Upper lobe of right lung (tissue), 1 donor: ENCODE measurements at places on chromosomes 16 and 17.

GRCh38 chr17:78925234-78925633 is at the start of gene TIMP2:
Gene TIMP2 (minus strand): TSS chr17:78925387. CDS start chr17:78925088, 299 bp downstream.
- DNase-seq = peak; percentile 94

DNA sequence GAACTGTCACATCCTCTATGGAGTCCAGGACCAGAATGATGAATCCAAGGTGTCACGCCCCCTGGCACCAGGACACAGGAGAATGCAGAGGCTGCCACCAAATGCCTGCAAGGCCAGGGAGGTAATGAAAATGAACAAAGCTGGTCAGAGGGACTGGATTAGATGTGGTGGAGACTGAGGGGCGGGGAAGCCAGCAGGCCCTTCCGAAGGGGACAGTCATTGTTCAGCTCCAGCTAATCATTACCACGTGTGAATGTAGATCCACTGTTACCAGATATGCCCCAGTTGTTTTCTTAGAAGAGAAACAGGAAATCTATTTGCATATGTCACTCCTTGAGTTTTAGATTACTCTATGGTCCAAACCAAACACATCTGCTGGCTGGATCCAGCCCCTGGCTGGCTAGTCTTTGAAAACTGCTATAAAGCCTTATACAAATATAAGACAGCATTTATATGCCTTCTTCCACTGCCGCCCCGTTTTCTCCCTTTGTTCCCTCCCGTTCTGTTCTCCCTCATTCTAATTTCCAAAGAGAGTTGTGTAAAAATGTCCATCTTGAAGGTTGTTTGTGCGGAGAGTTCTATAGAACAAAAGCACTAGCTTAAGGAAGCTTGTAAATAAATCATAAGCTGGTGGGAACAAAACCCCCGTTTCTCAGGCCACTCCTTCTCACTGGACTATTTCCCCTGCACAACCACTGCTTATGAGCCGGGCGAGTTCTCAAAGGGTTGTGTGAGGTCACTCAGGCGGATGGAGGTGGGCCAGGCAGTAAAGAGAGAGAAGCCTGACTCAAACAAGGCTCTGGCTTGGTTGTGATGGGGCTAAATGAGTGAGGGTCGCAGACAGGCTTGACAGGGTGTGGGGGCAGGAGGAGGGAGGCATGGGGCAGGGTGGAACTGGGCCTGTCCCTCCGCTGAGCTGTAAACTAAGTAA is 14.2 kb downstream of the CRYM start:
- no peak for DNase-seq

- no peak for DNase-seq
Observed at GRCh38 chr17:68457168-68457538, at the start of gene WIPI1. Gene WIPI1 (minus strand): TSS chr17:68457496. CDS start chr17:68457421, 75 bp downstream.

- no peak for DNase-seq
Observed at GRCh38 chr17:45410144-45411091, 22.3 kb downstream of the ARHGAP27 start.

- no peak for DNase-seq
Observed at GRCh38 chr16:14522671-14523070, 107.4 kb downstream of the PARN start.

DNA sequence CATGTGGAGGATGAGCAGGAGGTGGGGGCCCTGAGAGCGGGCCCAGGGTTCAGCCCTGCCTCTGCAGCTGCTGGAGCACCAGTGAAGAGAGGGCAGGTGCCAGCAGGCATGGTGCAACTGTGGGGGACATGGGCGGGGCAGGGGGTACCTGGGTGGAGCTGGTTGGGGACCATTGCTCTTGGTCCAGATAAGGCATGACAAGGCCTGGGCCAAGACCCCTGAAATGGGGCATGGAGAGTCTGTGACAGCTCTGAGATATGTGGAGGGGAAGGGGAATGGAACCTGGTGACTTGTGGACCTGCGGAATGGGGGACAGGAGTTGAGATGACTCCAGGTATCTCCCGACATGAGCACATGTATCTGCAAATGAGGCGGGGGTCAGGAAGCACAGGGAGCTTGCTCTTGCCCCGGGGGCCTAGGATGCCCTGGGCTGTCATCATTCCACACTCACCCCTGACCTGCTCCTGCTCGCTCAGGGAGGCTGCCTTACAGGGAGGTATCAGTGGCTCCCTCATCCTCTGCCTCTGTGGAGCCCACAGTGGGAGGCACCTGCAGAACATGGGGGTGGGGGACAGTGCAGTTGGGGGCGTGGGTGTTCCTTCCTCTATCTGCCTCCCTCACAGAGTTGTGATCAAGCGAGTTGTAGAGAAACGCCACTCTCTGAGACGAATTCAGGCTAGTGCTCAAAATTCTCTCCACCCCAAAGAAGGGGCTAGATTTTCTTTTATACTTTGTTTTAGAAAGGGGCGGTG is 40.2 kb downstream of the TMEM235 start:
- DNase-seq = no peak

- no peak for DNase-seq
Observed at GRCh38 chr16:87150262-87150661, 166.9 kb downstream of the C16orf95 start.

DNA sequence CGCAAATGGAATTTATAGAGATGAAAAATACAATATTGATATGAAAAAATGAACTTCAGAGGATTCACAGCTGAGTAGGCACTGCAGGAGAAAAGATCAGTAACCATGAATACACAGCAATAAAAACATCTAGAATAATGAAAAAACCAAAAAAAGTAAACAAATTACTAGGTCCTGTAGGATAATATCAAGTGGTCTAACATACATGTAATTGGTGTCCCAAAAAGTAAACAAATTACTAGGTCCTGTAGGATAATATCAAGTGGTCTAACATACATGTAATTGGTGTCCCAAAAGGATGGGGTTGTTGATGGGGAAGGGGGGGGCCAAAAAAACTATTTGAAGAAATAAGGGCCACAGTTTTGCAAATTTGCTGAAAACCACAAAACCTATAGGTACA is 43.4 kb downstream of the ZNF18 start:
- no peak for DNase-seq

DNA sequence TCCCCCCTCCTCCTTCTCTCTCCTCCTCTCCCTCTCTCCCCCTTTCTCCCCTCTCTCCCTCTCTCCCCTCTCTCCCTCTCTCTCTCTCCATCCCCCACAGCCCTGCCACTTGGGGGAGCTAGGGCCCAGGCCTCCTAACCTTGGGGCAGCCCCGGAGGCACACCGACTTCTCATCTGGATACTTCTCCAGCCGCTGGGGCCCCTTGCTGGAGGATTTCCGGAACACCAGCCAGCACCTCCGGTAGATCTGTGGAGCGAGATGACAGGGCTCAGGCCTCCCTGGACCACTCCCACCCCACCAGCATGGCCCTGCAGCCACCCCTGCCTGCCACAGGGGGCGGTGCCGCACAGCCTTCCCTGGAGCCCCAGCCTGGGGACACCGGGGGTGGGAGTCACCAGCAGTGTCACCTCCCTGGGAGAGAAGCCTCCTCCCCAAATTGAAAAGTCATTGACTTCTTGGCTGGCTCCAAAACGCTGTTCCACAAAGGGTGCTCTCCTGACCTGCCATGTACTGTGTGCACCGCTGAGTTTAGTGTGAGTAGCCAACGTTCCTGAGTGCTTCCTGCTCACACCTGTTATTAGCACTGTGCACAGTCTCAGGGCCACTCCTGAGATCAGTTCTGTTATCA is 10.5 kb downstream of the DOK4 start:
- peak; percentile 81 for DNase-seq
